ENCODE measurements at places on chromosomes 5 and 9.

- DNase-seq, result no peak
Observed at GRCh38 chr9:11701706-11702105, 991.5 kb upstream of the TYRP1 start.

DNA sequence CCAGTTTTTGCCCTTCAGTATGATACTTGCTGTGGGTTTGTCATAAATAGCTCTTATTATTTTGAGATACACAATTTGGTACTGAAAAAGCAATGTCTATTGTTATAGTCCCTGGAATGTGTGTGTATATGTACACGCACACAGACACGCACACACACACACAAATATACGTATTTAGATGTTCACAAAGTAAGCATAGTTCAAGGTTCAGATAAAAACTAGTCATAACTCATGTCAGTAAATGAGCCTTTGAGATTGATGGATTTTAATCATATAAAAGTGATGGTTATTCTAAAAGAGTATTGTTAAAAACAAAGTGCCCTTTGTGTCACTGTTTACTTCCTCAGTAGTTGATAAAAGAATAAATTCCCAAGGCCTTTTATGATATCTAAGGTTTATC is 147.3 kb downstream of the PARP8 start:
- no peak for DNase-seq

DNA sequence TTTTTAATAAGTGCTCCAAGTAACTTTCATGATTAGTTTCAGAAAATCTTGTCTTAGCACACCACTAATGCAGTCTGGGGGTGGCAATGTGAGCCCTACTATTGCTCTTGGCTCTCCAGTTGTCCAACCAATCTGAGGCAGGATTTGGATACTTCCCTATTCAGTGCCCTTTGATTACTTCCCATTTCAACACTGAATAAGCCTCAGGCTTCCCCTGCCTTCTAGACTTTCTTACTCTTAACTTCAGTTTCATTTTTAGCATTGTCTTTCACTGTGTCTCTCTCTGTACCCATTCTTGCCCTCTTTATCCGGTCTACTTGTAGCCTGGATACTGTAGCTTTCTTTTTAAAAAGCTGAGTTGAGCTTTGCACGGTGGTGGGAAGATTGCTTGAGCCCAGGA is 186.1 kb downstream of the C9orf152 start:
- no peak for DNase-seq

DNA sequence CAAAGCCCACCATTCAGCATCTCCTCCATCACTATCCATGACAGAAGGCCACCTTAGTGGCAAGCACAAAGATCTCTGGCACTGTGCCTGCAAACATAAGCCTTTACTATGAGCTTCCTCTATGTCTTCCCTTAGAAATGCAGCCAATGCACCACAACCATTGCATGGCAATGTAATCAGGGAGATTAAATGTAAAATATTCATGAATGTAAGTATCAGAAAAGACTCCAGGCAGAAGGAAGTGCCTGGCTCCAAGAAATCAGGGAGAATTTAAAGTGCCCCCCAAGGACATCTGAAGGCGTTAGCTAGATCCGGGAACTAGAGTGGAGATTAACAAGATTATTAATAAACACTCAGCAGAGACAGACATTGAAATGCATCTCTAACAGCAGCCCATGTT is 32.5 kb upstream of the MYORG start:
- DNase-seq, result no peak

DNA sequence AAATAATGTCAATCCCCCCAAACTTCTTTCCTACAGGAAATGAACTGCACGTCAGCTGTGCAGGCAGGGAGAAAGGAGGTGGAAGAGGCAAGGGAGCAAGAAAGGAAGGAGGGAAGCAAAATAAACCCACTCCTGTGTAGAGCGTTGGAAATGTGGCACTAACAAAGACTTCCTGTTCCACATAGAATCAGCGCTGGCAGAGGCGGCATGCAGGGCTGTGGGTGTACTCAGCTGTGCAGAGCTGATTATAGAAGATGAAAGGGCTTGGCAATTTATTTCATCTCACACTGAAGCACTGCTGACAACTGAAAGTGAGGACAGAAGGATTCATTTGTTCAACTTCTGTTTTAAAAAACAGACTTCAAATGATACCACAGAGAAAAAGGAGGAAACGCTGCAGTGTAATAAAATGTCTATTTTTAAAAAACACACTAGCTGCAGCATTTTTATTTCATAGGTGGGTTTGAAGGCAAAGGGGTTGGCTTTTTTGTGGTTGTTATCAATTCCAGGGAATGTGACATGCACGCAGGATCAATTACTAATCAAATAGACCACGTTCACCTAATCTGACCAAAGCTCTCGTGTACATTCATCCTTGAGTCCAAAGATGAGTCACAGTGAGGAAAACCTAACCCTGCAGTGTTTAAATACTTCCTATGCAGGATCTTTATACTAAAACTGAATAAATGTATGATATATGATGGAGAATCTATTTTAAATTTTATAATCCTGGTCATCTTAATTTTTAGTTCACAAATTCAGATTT is 583.5 kb downstream of the ZNF608 start:
- peak; percentile 54 for DNase-seq

DNA sequence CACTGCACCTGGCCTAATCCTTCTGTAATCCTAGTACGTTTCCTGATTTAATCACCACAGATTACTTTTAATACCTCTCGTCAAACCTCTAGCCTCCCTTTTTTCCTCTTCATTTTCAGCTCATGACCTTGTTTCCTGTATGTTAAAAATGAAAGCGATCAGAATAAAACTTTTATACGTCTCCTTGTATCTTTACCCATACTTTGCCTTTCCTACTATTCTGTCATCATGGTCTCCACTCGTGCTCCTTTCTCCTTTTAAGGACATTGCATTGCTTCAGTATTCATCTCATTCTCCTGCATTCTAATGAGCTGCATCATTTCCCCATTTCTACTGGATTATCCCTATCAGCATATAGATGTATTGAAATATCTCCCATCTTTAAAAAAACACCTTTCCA is 8.5 kb downstream of the CDC42SE2 start:
- DNase-seq, result no peak

- DNase-seq, result no peak
Observed at GRCh38 chr9:110399983-110400382, 62.3 kb upstream of the TXNDC8 start.

- DNase-seq, result no peak
Observed at GRCh38 chr5:178322736-178323540, 90.3 kb upstream of the PHYKPL start.

DNA sequence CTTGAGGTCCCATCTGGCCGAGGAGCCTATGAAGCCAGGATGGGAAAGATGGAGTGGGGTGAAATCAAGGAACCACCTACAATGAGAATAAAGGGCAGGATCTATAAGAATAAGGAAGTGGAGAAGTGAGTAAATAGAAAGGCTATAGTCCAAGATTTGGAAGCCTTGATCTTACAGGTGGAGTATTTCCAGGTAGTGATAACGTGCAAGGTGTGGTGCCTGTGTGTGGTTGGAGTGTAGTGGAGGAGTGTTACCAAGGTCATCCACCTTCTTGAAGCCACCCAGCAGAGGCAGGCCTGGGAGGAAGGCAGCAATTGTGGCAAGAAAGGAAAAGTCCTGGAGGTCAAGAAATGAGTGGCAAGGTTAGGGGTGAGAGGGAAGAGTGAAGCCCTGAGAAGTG is 72.9 kb downstream of the IQGAP2 start:
- DNase-seq, result no peak

DNA sequence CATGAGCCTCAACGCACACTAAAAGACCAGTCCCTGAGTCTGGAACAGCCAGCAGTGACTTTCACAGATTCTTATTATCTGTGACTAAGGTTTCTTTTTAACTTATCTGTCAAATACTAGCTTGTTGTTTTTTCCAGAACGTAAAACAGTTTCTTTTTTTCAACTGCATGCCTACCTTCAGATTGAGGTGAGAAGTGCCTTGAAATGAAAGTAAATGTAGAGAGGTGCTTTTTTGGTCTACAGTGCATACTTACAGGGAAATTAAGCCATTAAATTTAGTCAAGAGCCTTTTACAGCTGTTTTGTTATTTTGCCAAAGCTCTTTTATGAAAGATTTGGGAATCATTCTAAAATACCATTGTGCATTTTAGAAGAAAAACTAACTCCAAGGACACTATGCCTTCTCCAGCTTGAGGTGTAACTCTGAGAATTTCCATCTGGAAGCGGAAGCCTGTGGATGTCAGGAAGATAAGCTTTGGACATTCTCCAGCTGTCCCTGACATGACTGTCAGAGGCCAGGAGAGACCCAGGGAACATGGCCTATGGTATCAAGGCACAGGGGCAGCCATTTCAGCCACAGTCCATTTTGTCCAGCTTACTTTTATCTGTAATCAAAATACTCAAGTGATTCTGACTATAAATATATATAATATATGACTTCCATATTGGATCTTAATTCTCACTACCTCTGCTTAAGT is 230.3 kb downstream of the GLIS3 start:
- no peak for DNase-seq

DNA sequence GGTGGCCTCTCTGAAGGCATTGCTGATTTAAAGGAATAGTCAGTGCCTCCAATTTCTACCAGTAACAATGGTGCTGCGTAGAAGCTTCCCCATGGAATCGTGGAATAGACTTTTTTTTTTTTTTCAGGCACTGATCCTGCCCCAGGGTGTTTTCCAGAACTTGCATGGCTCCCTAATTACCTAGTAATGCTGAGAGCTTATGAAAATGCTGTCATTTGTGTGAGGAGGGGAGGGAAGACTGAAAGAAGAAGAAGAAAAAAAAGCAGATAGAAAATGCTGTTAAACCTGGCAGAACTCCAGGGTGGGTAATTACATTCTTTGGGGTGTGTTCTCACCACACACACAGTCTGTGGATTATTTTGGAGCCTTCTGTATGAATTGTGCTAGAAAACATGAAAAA is 4.8 kb upstream of the GRIA1 start:
- no peak for DNase-seq
